NCI-H1694 (cell line): ENCODE measurements at places on chromosomes 13 and 19.
A peak's percentile ranks its signal among the peaks of the same experiment; 100 is the strongest.

DNA sequence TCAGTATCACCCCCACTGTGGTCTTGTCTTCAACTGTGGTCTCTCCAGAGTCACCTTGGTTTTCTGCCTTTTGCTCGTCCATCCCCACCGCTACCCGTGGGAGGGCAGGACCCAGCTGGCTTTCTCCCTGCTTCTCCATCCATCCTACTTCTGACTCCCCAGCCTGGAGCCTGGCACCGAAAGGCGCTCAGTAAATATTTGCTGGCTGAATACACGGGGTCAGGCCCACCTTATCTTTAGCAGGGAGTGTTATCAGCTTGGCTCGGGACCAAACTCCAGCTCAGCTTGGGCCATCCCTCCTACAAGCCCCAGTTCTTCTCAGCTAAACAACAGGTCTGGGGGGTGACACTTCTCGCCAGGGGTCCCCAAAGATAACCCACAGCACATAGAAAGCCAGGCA lies 62.0 kb upstream of the KLF2 start:
- no peak for DNase-seq

DNA sequence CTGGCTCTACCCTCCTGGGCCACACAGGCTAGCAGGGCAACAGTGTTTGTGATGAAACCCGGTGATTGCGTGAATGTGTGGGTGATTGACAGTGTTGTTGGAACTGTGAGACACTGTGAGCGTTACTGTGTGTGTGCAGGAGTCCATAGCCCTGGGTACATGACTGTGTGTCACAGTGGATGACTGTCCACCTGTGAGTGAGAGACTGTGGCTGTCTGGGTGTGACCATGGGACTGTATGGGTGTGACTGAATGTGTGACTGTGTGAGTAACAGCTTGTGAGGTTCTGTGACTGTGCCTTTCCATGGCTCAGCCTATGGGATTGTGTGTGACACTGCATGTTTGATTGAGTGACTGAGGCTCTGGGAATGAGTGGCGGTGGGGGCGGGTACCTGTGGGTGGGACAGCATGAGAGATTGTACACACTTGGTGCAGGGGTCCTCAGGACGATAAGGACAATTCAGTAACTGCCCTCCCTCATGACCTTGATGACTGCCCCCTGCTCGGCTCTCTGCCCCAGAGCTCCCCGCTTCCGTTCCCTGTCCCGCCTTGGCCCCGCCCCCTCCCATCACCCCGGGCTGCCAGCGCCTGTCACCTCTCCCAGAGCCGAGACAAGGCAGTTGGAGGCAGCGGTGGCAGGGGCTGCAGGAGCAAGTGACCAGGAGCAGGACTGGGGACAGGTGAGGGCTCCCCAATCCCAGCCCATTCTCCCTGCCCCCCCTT lies at the start of gene GIPR:
GIPR (plus strand) TSS at position 602 of the 722 bp plus-strand sequence. CDS start 1,300 bp downstream, outside the sequence.
- DNase-seq = peak; percentile 44

- DNase-seq = no peak
Measured at GRCh38 chr13:112688560-112689302, 1.1 kb upstream of the ATP11A start.

GRCh38 chr13:91167706-91168385 lies 179.6 kb upstream of the MIR17HG start:
- DNase-seq = no peak

DNA sequence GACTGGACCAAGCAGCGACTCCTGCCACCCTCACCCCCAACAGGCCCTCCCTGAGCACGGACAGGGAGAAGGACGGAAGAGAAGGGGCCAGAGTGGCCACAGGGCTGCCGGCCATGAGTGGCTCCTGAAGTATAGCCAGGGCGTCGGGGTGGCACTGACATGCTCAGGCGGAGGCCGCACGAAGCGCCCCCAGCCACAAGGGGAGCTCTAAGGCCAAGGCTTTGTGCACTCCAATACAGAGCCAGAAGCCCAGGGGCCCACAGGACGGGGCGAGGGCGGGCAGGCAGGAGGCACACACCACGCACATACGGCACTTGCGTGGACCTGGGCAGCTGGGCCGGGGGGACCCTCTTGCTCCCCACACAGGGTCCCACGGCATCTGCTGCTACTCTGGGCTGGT lies 52.0 kb downstream of the KLF2 start:
- no peak for DNase-seq

DNA sequence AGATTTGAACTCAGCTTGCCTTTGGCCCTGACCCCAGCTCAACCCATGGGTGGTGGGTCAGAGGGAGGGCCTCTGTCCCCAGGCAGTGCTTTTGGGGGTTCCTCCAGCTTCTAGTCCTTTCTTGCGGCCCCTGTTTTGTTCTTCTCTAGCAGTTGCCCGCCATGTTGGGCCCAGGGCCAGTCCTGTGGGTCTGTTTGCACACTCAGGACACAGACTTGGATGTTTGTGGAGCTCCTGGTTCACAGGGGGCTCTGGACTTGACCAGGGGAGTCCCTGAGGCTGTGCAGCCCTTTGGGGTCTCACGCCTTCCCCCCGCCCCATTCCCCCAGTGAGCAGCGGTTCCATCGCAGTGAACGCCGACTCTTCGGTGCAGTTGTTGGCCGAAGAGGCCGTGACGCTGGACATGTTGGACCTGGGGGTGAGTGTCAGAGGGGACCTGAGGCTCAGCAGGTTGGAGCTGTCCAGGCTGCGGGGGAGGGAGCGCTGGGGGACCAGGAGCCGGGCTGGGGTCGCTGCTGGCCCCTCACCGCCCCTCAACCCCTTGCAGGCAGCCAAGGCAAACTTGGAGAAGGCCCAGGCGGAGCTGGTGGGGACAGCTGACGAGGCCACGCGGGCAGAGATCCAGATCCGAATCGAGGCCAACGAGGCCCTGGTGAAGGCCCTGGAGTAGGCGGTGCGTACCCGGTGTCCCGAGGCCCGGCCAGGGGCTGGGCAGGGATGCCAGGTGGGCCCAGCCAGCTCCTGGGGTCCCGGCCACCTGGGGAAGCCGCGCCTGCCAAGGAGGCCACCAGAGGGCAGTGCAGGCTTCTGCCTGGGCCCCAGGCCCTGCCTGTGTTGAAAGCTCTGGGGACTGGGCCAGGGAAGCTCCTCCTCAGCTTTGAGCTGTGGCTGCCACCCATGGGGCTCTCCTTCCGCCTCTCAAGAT lies 2.5 kb downstream of the ATP5F1D start:
- peak; percentile 45 for DNase-seq

- no peak for DNase-seq
Measured at GRCh38 chr13:94412870-94413597, 66.4 kb downstream of the DCT start.
